ENCODE measurements at places on chromosomes 1 and 21.
A peak's percentile ranks its signal among the peaks of the same experiment; 100 is the strongest.

- DNase-seq = no peak
Observed at GRCh38 chr1:117589544-117589943, 16.3 kb upstream of the TENT5C start.

DNA sequence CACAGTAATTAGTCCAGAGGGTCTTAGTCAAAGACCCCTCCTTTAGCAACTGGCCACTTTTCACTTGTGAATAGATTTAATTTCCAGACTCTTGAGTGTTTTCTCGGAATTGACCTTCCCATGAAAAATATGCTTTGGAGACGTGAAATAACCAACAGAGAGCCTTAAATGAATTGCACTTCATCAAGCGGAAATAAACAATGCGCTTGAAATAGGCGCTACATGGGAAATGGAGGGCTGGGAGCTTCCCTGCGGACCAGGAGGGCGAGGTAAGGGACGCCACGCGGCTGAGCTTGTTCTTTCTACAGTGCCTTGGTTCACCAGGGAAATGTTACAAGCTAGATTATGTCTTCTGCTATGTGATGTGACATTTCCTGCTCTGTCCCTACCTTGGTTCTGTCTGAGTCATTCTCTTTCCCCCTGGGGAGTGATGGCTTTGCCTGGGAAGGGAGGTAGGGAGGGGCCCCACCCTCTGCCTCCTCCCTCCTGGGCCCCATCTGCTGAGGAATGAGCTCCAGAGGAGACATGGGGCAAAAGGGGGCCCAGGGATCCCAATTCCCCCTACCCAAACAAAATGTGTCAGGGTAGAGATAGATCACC lies 619.3 kb downstream of the PTPRU start:
- DNase-seq = no peak

DNA sequence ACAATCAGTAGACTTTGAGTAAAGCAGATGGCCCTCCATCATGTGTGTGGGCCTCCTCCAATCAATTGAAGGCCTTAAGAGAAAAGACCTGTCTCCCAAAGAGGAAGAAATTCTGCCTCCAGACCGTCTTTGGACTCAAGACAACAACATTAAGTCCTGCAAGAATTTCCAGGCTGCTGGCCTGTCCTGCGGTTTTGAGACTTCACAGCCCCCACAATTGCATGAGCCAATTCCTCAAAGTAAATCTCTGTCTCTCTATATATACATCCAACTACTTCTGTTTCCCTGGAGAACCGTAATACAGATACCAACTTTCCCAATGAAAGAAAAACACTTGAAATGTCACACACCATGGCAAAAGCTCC lies 16.4 kb downstream of the REG4 start:
- no peak for DNase-seq

DNA sequence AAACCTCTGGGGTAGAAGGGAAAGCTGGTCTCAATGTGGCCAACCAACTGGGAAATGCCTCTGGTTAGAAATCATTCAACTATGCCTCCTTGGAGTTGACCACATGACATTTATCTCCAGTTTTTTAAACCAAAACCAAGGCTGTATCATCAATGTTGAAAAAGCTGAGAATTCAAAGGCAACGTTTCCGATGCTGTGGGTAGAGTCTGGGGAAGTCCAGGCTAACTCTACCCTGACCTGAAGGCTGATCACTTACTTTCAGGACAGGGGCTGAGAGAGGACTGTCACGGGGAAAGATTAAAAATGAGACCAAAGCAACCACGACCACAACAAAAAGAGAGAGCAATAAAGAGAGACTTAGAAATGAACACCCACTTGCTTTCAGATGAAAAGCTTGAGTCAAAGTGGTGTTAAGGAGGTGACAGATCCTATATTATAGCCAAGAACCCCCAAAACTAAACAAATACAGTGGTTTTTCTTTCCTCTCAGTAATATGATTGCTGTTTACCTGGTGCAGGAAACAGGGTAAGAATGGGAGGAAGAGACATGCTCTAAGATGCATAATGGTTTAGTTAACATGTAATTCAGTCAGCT lies 90.8 kb upstream of the TNFSF4 start:
- no peak for DNase-seq

GRCh38 chr1:208201229-208201628 lies 43.0 kb downstream of the PLXNA2 start:
- no peak for DNase-seq

GRCh38 chr1:108199781-108200686 lies at the start of gene SLC25A24:
Gene SLC25A24 (minus strand): TSS chr1:108200343. CDS start chr1:108200138, 205 bp downstream.
- DNase-seq = peak; percentile 67

GRCh38 chr1:74363220-74363619 lies 128.0 kb downstream of the TNNI3K start:
- no peak for DNase-seq

GRCh38 chr1:168786476-168787330 lies 57.7 kb upstream of the DPT start:
- no peak for DNase-seq

DNA sequence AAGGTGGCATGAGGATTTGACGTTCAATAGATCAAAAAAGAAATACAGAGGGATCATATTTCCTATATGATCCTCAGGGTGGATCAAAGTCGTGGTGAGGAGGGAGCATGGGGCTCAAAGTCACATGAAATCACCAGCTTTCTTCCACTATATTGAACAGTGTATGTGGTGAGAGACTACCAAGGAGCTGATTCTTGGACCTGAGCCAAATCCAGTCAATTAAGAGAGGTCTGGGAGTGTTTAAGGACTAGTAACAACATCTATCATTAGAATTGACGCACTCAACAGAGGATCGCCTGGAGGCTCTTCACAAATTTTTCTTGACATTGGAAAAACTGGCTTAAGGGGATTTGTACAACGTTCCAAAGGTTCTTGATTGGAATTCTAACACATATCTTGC lies 267.7 kb upstream of the PROX1 start:
- DNase-seq = no peak

GRCh38 chr21:38486221-38486620 lies 12.1 kb downstream of the ERG start:
- no peak for DNase-seq

DNA sequence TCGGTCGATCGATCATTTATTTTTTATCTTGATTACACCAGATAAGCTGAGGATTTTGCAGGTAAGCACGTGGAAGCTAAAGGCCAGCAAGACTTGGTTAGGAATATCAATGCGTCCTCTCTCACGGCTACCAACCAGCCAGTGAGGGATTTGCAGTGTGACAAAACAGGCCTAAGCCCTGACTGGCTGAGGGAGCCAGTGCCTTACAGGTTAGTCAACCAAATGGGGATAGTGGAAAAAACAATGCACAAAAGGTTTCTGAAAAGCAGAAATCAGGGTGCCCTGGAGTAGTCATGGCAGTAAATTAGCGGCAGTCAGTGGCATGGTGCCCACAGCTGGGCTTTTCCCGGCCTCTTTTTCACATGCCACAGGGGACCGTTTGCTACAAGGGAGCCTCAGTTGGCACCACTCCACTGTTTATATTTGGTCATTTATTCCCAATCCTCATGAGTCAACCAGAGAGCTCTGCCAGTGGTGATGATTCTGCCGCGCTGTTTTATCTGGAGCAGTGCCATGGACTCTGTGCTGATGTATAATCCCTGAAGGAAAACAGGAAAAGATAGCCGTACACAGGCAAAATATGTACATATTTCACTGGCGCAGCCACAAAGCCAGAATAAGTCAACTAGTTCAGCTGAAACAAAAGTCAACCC lies 167.6 kb downstream of the RHOU start:
- DNase-seq = no peak

GRCh38 chr1:1979482-1980165 lies 24.0 kb downstream of the CFAP74 start:
- DNase-seq = no peak

DNA sequence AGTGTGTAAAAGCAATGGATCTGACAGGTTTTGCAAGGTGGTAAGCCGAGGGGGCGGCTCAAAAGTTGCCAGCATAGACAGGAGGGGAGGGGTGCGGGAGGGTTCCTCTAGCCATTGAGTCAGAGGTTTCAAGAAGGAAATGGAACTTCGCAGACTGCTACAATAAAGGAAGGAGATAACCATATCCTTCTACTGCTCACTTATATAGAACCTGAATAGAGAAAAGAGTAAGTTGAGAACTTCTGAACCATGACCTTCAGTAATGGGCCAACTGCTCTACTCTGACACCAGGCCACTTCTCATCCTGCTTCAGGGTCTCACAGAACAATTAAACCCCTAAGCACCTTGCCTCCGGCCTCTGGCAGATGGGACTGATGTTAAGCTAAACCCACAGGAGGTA lies 26.3 kb upstream of the BCAR3 start:
- DNase-seq = no peak

- DNase-seq = no peak
Observed at GRCh38 chr21:17668479-17669140, 55.9 kb upstream of the BTG3 start.

DNA sequence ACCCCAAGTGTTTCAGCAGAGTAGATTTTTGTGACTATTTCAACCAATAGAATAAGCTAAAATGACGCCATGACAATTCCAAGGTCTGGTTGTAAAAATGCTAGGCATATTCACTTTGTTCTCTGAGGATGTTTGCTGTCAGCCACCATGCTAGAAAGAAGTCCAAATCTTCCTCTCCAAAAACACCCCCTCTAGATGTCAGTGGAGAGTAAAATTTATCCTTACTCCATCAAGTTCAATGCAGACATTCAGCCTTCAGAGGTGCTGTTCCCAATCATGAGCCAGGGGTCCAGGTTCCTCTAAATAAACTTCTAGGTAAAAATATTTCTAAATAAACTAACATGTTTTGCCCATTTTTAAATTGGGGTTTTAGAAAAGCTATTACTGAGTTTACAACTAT lies 395.4 kb upstream of the ADAMTS5 start:
- no peak for DNase-seq

DNA sequence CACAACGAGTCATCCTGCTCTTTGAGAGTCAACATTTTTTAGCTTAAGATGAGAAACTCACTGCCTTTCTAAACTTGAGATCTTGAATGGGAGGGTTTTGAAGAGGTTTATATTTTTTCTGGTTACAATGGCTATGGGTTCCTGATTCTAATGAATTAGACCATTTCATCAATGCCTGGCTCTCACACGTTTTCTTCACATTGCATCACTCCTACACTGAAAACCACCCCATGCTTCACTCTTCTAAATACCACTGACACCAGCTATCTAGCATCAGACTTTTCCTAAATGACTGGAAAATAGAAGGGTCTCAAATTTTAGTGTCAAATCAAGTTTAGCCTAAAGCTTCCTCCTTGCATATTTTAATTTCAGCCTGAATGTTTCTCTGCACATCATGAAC lies 606.1 kb upstream of the USP24 start:
- DNase-seq = no peak

- DNase-seq = no peak
Observed at GRCh38 chr1:63326473-63327380, 4.4 kb downstream of the FOXD3 start.

GRCh38 chr1:78387201-78387600 lies 103.6 kb upstream of the PTGFR start:
- DNase-seq = no peak

GRCh38 chr21:31726407-31726806 lies 5.5 kb downstream of the SCAF4 start:
- DNase-seq = no peak

- no peak for DNase-seq
Observed at GRCh38 chr1:188406636-188407035, 1577.9 kb downstream of the PLA2G4A start.

GRCh38 chr1:237042526-237042891 lies 525 bp downstream of the RYR2 start:
- DNase-seq = no peak

GRCh38 chr1:203229471-203230135 lies at the start of gene CHIT1:
Gene CHIT1 (minus strand): TSS chr1:203229673. CDS start chr1:203229636, 37 bp downstream.
- no peak for DNase-seq

- DNase-seq = peak; percentile 48
Observed at GRCh38 chr1:39258146-39258924, 53.8 kb downstream of the MACF1 start.

DNA sequence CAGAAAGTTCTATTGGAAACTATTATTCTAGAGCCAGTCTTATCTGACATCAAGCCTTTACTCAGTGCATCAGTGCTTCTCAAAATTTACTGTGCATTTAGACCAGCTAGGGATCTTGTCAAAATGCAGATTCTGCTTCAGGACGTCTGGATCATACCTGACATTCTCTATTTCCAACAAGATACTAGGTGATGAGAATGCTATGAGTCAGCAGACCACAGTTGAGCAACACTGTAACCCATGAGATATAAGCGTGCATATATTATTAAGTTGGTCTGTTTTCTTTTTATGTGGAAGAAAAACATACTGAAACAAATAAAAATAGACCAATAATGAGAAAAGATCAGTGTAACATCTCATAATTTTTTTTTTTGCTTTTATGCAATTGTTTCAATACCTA lies 40.4 kb upstream of the KCNH1 start:
- DNase-seq = no peak

DNA sequence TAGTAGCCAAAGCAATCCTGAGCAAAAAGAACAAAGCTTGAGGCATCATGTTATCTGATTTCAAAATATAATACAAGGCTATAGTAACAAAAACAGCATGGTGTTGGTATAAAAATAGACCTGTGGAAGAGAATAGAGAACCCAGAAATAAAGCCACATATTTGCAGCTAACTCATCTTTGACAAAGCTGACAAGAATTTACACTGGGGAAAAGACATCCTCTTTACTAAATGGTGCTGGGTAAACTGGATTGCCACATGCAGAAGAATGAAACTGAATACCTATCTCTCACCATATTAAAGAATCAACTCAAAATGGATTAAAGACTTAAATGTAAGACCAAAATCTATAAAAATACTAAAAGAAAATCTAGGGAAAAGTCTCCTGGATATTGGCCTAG lies 59.5 kb upstream of the CD55 start:
- no peak for DNase-seq

GRCh38 chr1:22506130-22506692 lies 54.6 kb downstream of the ZBTB40 start:
- DNase-seq = no peak

DNA sequence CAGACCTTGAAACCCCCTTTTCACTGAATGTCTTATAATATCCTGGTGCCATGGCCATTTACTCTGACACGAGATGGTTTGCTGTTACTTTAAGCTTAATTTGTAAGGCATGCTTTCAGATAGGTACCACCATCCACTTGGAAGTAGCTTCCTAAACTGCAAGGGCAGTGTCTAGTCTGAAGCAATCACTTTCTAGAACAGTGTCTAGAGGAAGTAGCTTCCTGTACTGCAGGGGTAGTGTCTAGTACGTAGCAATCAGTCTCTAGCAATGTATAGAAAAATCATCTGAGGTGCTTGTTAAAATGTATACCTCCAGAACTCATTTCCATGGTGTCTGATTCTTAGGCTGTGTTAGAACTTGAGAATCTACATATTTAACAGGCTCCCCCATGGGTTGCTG lies 42.5 kb downstream of the ZBTB40 start:
- DNase-seq = no peak

Data from CD4-positive, alpha-beta T cell (primary cell).